ENCODE measurements at places on chromosomes 4 and X.

GRCh38 chrX:113594123-113594841 is 753.7 kb upstream of the AMOT start:
- no peak for DNase-seq

GRCh38 chr4:76809594-76810305 is 88.2 kb downstream of the SOWAHB start:
- DNase-seq: no peak

- no peak for DNase-seq
Observed at GRCh38 chr4:69497076-69497475, 1.4 kb upstream of the UGT2B4 start.

DNA sequence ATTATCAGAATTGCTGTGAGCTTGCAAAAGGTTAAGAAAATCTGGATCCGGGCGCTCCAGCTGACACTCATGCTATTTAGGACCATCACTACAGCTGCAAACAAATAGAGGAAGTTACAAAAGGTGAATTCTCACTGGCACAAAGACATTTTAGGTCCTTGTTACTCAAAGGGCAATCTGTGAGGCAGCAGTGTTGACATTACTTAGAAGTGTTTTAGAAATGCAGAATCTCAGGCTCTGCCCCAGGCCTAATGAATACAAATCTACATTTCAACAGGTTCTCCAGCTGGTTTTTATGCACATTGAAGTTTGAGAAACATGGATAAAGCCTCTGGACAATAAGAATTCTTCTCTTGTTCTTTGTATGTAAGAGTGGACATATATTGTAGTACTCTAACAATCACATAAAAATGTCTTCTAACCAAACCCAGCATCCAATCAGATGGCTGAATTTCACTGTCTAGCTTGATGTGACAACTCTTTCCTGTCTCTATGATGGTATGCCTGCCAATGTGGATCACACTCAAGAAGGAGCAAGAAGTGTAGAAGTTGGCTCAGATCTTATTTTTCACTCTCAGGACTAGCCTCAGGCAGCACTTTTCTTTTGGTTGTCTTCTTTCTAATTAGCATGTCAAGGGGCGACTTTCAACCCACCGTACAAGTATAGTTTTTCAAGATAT is 18.8 kb downstream of the SLC7A11 start:
- no peak for DNase-seq

GRCh38 chr4:8756816-8757215 is 114.8 kb downstream of the HMX1 start:
- DNase-seq: no peak

GRCh38 chr4:24000470-24000831 is 110.6 kb upstream of the PPARGC1A start:
- DNase-seq: no peak
